ENCODE measurements at places on chromosomes 3 and 15. TPM values are rescaled to one million over a fixed set of nuclear protein-coding genes. Genes with fewer than 3 reads are reported as not detected.

GRCh38 chr3:3178498-3179328 lies 778 bp downstream of the CRBN start:
- DNase-seq, result no peak

- no peak for DNase-seq
These were observed 30.8 kb upstream of the SLC25A36 start for GRCh38 chr3:140910860-140911259.

- DNase-seq, result no peak
These were observed 5.7 kb downstream of the EXOSC7 start for GRCh38 chr3:44981751-44982150.

DNA sequence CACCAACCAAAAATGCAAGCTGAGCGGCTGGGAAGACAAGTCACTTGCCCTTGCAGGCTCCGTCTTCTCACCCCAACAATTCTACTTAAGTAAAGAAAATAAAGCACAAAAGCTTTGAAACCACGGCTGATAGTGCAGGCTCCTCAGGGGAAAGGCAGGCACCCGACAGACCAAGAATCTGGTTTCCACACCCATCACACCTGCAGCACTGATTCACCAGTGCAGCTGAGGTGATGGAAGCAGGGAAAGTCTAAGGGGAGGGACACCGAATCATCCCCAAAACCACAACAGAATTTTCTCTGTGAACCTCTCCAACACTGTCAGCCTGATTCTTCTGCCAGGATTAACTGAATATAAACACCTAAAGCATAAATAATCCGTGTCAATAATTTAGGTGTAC lies 62.0 kb upstream of the NSMCE3 start:
- no peak for DNase-seq

DNA sequence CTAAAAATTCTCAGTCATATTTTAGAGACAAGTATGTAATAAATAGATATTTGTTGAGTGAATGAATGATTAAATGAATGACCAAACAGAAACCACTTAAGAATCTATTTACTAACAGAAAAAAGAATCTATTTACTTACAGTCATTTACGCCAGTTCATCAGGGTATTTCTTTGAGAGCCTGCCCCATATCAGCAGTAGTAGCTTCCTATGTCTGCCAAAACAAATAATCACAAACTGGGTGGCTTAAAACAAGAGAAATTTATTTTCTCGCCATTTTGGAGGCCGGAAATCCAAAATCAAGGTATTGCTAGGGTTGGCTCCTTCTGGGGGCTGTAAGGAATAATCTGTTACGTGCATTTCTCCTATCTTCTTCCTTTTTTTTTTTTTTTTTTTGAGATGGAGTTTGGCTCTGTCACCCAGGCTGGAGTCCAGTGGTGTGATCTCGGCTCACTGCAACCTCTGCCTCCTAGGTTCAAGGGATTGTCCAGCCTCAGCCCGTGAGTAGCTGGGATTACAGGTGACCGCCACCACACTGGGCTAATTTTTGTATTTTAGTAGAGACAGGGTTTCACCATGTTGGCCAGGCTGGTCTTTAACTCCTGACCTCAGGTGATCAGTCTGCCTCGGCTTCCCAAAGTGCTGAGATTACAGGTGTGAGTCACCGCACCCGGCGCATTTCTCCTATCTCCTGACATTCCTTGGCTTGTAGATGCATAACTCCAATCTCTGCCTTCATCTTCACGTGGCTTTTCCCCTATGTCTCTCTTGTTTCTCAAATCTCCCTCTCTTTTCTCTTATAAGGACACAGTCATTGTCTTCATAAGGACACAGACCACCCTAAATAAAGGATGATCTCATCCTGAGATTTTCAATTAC lies 65.2 kb upstream of the SPPL2A start:
- no peak for DNase-seq

GRCh38 chr3:180802837-180803236 lies 109.6 kb upstream of the FXR1 start:
- no peak for DNase-seq

DNA sequence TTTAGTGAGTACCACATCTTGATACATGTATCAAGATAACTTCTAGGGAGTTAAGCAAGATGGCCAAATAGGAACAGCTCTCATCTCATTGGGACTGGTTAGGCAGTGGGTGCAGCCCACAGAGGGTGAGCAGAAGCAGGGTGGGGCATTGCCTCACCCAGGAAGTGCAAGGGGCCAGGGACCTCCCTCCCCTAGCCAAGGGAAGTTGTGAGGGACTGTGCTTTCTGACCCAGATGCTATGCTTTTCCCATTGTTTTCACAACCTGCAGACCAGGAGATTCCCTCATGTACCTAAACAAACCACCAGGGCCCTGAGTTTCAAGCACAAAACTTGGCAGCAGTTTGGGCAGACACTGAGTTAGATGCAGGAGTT lies 665.0 kb upstream of the CBLB start:
- DNase-seq, result no peak

DNA sequence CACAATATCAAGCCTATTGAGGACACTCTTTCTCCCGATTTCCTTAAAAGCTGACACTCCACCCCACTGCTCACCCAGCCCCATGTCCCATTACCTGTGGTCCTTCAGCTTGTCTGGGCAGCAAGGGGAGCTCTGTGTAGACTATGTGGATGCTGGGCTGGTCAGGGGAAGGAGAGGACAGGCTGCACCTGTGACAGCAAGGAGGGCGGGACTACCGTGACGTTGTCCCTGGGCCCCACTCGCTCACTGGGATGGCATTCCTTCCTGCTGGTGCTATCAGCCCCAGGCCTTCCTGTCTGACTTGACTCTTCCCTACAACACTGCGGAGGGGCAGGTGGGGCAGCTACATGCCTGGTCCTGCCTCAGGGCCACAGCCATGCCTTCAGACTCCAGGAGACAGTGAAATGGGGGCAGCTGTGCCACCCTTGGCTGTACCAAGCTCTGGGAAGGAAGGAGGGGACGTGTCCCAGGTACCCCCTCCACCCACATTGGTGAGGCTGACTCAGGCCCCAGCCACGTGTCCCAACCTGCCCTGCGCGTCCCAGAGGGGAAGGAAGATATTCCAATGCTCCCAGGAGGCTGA lies at the start of gene TMEM40:
TSS of gene TMEM40 (minus strand) at position 163 of the 583 bp plus-strand sequence. CDS start 9,427 bp downstream, outside the sequence.
- no peak for DNase-seq

DNA sequence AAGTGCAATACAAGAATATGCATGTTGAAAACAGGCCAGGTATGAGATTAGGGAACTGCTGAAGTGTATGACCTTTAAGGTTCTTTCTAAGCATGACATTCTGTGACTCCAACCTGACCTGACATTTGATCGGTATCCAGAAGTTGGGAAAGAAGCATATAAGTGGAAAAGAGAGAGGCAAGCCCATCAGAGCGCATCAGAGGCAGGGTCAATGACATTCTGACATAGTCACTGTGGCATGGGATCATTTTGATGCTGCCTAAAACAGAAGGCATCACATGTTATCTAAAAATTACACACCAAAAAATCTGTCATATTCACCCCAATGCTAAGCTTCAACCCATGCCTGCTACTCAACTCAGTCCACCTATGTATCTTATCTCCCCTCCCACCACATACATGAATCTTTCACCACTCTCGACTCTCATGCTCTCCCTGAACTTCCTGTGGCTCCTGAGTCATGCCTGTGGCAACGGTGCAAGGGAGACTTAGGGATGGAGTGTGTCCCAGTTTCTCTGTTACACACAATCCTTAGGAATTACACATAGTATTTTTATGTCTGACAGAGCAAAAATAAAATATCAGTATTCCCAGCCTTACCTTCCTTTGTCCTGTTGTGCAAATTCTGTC lies 20.5 kb upstream of the LRRN1 start:
- DNase-seq, result no peak

DNA sequence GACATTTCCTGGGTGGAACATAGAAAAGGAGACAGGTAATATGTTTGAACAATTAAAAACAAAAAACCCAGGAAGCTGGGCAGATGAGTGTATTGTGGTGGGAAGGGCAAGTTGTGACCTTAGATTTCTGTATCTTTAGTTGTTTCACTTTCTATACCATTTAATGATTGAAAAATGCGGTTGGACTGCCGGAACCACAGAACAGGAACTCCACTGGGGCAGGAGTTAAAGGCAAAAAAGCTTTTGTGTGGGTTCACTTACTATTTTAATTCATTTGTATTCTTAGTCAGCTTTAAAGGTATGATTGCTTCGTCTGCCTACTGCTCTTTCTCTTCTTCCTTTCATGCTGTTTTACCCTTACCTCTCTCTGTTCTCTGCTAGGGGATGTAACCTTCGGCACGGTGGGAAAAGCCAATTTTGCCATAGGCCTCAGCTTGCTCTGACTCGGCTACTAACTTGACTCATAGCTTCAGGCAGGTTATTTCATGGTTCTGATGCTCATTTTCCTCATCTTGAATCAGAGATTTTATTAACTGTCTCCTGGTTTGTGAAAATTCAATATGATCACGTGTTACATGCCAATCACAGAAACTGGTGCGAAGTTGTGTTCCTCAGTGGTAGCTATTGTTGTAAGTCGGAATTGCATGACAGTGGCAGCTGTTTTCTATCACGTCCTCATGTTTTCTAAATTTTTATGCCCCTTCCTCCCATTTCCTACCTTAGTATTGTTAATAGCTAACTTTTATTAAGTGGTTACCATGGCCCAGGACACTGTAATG lies 1.6 kb upstream of the MCTP2 start:
- no peak for DNase-seq

DNA sequence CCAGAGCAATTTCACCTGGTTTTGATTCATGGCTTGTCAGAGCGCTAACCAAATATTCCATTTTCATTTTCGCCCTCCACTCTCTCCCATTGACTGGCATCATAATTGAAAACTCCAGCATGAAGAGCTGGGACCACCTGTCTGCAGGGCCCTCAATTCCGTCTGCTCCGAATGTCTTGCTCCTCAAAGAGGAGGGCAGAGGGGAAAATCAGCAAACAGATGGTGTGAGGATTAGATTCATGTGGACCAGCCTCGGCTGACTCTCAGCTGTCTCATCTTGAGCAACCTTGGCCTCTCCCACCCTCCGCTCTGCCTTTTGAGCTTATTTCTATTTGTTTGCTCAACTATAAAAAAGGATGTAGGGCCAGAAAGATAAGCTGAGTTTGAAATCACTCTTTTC lies 512.2 kb upstream of the PPP2R3A start:
- DNase-seq, result no peak

GRCh38 chr3:45486136-45486535 lies 97.8 kb downstream of the LARS2 start:
- DNase-seq, result no peak

DNA sequence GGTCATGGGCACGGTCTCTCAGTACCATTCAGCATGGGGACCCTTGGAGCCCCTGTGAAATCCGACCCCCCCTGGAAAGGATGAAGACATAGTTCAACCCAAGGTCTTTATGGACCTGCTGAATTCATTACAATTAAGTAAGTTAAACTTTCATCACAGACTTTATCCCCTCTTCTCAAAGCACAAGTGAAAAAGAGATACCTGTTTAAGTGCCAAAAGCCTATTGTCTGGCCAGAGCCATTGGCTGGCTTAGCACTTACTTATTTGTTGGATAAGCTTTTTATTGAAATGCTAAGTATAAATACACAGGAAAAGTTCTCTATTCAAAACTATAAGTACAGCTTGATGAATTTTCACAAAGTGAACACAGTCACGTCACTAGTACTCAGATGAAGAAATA lies 128.4 kb upstream of the NR2E3 start:
- no peak for DNase-seq

- no peak for DNase-seq
These were observed 42.1 kb downstream of the IQCH start for GRCh38 chr15:67296684-67297083.

- no peak for DNase-seq
These were observed 1325.8 kb upstream of the ALCAM start for GRCh38 chr3:104040896-104041295.

- no peak for DNase-seq
These were observed 42.3 kb upstream of the VGLL3 start for GRCh38 chr3:87033205-87033604.

DNA sequence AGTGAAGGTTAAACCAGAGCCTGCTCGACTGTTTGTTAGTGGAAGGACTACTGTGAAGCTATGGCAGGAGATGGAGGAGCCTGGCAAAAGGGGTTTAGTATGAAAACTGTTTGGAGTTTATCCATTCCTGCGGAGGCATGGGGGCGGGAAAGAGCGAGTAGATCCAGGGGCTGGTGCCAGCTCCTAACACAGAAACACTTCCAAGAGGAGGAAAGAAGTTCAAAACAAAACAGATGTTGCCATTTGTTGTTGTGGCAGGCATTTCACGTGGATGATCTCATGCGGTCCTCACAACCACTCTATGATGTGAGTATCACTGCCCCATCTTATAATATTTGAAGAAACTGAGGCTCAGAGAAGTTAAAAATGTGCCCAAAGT lies 30.7 kb upstream of the KY start:
- no peak for DNase-seq

- no peak for DNase-seq
These were observed 13.3 kb upstream of the PLXNA1 start for GRCh38 chr3:126969586-126969985.

DNA sequence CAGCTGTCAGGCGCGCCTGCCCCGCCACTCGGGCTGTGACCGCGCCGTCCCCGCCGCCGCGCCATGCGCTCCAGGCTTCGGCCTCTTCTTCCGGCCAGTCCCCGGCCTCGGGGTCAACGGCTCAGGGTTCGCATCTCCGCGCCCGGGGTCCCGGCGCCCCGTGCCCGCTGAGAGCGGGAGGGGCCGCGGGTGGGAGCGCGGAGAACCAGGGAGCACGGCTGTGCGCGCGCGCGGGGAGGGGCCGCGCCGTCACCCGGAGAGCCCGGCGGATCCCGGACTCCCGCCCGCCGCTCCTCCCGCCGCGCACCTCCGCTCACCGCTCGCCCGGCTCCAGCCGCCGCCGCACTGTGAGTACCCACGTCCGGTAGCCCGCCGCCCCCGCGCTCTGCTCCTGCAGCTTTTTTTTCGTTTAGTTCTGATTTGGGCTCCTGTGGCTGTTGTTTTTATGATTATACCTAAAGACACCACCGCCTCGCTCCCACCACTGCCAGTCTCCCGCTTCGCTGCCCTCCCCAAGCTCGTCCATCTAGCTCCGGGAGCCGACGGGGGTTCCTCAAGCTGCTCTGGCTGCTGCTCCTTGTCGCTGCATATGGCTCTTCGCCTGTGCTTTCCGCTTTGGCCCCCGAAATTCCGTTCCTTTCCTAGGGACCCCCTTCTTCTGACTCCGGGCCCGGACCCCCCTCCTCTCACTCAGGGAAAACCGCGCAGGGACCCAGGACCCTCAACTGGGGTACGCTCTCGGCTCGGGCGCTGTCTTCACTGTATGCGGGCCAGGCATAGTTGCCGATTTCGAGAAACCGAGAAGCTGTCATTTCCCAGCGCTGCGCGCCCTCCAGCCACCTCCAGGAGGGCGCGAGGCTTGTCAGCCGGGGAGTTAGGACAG lies 1.8 kb upstream of the SKOR1 start:
- no peak for DNase-seq

GRCh38 chr3:45793482-45794176 lies 2.7 kb downstream of the SLC6A20 start:
- DNase-seq, result no peak

- DNase-seq, result no peak
These were observed 597.9 kb upstream of the TBL1XR1 start for GRCh38 chr3:177795216-177795615.

The AP3B2 gene
- not detected for total RNA-seq

The CCR8 gene
- total RNA-seq, result not detected

The CCDC191 gene
- 1.5 TPM for total RNA-seq

The LOXL1 gene
- 35.5 TPM for total RNA-seq

The CHRM5 gene
- total RNA-seq, result not detected

The DAZL gene
- not detected for total RNA-seq

The CMTM8 gene
- total RNA-seq, result 2.7 TPM

The SLC22A13 gene
- not detected for total RNA-seq

The ALPK3 gene
- total RNA-seq, result 68.4 TPM

The PEAK1 gene
- 82.3 TPM for total RNA-seq

The DYNC1LI1 gene
- 38.4 TPM for total RNA-seq

The AGTR1 gene
- total RNA-seq, result 0.12 TPM

The TMCO5A gene
- not detected for total RNA-seq
